ENCODE measurements at places on chromosomes 1 and 21. TPM values are rescaled to one million over a fixed set of nuclear protein-coding genes. Genes with fewer than 3 reads are reported as not detected.

GRCh38 chr1:232335261-232335660 is 294.7 kb downstream of the SIPA1L2 start:
- DNase-seq = no peak

GRCh38 chr1:33466159-33466558 is 6.3 kb upstream of the ZSCAN20 start:
- no peak for DNase-seq

GRCh38 chr1:42420121-42420520 is 35.7 kb downstream of the ZMYND12 start:
- DNase-seq = no peak

DSCAM gene
- not detected for total RNA-seq

PDE4B gene
- 4.2 TPM for total RNA-seq

- DNase-seq = peak; percentile 67
Observed at GRCh38 chr1:149936170-149936991, at the start of gene MTMR11. Gene MTMR11, minus strand, starts transcription at chr1:149936879. Its CDS starts 232 bp downstream, at chr1:149936647.

DNA sequence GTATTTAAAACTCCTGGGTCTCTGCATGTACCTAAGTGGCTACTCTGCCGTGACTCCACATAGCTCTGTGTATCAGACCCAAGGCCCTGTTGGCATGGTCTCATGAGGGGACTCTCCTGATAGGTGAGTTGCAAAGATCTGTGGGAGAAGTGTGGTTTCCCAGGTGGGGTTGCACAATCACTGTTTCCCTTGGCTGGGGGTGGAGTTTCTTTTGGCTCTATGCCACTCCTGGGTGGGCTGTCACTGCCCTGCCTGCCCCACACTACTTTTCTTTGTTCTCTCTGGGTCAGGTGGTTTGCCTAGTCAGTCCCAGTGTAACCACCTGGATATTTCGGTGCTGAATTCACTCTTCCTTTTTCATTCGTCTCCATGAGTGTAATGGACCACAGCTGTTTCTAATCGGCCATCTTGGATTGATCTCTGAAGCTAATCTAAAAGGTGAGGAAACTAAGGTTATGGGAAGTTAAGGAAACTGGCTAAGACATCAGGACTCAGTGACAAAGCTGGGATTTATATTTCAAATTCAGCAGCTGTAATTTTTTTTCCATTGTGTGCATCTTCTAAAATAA is 97.1 kb upstream of the CACYBP start:
- no peak for DNase-seq

SLAMF6 gene
- total RNA-seq = 1.4 TPM

TNNT2 gene
- total RNA-seq = 0.31 TPM

GRCh38 chr1:172125812-172126430 is 284.6 kb downstream of the DNM3 start:
- DNase-seq = no peak

GRCh38 chr1:200274116-200274515 is 135.7 kb downstream of the ZNF281 start:
- no peak for DNase-seq

GRCh38 chr1:102163799-102164198 is 167.1 kb upstream of the OLFM3 start:
- no peak for DNase-seq

GRCh38 chr1:3386205-3387002 is 68.1 kb upstream of the ARHGEF16 start:
- DNase-seq = no peak

TATDN3 gene
- 10.4 TPM for total RNA-seq

CD1B gene
- total RNA-seq = not detected

GRCh38 chr1:2534687-2535441 is 4.8 kb upstream of the HES5 start:
- DNase-seq = peak; percentile 73

GRCh38 chr1:220526294-220526693 is 1.6 kb upstream of the MARK1 start:
- no peak for DNase-seq

AK4 gene
- total RNA-seq = 28.9 TPM

DNA sequence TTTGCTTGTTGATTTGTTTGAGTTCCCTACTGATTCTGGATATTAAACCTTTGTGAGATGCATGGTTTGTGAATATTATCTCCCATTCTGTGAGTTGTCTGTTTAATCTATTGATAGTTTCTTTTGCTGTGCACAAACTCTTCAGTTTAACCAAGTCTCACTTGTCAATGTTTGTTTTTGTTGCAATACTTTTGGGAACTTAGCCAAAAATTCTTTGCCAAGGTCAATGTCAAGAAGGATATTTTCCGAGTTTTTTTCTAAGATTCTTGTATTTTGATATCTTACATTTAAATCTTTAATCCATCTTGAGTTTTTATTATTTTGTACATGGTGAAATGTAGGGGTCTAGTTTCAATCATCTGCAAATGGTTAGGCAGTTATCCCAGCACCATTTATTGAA is 1230.7 kb upstream of the NCAM2 start:
- DNase-seq = no peak

- no peak for DNase-seq
Observed at GRCh38 chr1:145714524-145715111, 4.7 kb upstream of the CD160 start.

DNA sequence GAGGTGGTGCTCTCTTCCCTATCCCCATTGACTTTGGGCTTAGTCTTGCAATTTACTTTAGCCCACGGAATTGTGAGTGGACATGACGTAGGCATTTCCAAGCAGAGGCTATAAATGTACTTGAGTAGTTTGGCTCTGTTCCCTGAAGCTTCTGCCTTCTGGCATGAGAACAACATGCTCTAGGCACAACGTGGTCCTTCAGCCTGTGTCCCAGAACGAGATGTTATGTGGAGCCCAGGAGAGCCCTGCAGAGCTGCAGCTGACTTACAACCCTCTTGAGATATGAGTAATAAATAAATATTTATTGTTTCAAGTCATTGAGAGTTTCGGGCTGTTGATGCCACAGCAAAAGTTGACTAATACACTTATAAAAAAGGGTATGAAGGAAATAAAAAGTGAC is 105.2 kb upstream of the HMGB4 start:
- DNase-seq = peak; percentile 41

GRCh38 chr1:32816676-32817158 is 441 bp downstream of the YARS1 start:
- peak; percentile 33 for DNase-seq

DNA sequence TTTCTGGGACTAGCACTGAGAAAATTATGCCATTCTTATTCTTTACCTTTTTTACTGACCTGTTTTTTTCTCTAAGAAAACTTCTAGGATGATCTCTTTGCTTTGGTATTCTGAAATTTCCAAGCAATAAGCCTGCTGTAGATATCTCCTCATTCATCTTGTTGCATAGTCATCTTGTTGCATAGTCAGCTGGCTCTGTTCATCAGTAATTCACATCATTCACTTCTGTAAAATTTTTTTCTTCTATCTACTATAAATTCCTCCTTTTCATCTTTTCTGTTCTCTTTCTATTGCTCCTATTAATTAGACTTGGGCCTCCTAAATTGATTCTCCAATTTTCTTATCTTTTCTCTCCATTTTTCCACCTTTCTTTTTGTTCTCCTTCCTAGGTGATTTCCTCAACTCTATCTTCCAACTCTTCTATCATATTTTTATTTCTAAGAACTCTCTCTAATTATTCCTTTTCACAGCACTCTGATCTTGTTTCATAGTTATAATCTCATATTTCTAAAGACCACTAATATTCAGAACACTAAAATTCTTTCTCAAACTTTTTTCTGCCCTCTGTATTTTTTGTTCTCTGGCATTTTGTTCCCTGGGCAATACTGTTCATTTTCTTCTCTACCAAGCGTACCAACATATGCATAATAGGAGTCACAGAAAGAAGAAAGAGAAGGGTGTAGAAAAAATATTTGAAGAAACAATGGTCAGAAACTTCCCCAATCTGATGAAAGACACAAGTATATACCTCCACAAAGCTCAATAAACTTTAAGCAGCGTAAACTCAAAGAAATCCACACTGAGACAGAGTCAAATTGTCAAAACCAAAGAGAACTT is 17.7 kb downstream of the TUT4 start:
- DNase-seq = no peak

FHAD1 gene
- total RNA-seq = 1.2 TPM

SPOCD1 gene
- total RNA-seq = 0.79 TPM

CD1C gene
- 0.95 TPM for total RNA-seq

MSH4 gene
- 0.15 TPM for total RNA-seq

RSPO1 gene
- 0.52 TPM for total RNA-seq

- no peak for DNase-seq
Observed at GRCh38 chr1:156074661-156075060, 7.6 kb downstream of the MEX3A start.

Data from left colon (tissue), 2 donors.